ENCODE measurements at places on chromosomes 4 and X.
A peak's percentile ranks its signal among the peaks of the same experiment; 100 is the strongest.

DNA sequence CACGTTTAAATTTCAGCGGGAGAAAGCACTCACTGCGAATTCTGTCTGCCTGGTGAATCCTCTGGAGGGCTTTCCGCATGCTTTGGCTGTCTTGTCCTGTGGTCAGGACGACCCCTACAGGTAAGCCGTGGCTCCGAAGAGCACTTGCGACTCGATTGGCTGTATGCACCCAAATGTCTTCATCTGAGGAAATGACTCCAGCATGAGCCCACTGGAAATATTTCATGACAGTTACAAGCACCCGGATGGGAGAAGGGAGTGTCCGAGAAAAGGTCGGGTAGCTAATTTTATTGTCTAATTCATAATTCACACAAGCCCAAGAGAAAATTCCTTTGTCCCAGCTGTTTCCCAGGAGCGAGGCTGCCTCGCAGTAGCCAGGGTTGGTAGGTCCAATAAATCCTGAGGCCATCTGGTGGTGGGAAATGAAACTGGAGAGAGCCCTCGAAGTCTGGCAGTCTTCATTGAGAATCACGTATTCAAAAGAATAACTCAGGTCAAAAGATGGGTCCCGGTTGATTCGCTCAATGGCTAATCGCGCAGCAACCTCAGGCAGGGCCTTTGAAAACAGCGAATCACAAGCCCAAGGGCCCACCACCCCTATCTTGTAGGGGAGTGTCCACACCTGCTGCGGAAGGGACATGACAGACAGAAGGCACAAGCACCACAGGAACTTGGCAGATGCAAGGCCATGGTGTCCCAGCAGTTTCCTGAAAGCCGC is 6.6 kb downstream of the GUCY2F start:
- no peak for DNase-seq

- DNase-seq, result no peak
Measured at GRCh38 chrX:101736651-101737050, 77.0 kb upstream of the ARMCX2 start.

DNA sequence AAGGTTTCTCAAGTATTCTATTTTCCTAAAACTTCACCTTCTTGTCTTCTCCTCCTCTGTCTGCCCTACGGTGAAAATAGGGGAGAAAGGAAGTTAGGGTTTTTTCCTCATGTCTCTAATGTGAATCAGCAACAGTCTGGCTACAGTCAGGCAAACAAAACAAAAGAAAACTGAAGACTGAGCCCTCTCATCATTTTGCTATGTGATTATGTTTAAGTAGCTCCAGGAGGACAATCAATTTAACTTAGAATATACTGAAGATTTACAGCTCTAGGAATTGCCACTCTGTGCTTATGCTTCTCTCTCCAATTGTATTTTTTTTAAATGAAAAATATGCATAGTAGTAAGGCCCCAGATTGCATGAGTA is 316.2 kb downstream of the GPAT3 start:
- DNase-seq, result no peak

- no peak for DNase-seq
Measured at GRCh38 chrX:107566604-107567262, 61.6 kb upstream of the PRPS1 start.

- no peak for DNase-seq
Measured at GRCh38 chr4:1260418-1261106, 11.6 kb upstream of the CTBP1 start.

DNA sequence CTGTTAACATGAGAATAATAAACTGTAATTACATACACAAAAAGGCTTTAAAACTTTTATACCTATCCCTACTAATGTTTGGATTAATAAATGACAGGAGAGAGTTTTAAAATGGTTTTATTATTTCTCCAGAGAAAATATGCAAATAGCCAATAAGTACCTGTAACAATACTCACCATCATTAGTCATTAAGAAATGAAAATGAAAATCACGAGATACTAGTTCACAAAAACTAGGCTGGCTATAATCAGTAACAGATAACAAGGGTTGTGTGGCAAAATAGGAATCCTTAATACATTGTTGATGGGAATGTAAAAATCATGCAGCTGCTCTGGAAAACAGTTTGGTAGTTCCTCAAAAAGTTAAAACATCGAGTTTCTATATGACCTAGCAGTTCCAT is 25.2 kb upstream of the AP1AR start:
- DNase-seq, result no peak

DNA sequence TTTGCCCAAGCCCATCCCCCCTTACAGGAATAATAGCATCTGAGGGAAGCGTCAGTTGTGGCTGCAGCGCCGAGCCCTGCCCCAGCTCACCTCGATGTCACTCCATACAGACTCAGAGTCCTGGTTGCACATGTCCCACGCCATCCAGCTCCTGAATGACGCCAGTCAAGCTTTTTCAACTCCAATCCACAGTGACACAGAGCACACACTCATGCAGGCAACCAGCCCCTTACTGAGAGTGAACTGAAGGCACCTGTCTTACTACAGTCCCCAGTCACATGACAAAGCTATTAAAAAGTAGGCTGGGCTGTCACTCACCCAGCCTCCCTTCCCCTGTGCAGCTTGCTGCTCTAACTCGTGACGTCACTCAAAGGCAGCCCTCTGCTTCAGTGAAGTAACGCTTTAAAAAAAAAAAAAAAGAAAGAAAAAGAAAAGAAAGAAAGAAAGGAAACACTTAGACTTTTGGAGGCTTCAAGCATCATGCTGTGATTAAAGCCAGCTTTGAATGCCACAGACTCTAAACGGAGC is at the start of gene PPARGC1A:
PPARGC1A (minus strand) TSS at position 234 of the 528 bp plus-strand sequence; CDS start at position 144, 90 bp downstream.
- no peak for DNase-seq

DNA sequence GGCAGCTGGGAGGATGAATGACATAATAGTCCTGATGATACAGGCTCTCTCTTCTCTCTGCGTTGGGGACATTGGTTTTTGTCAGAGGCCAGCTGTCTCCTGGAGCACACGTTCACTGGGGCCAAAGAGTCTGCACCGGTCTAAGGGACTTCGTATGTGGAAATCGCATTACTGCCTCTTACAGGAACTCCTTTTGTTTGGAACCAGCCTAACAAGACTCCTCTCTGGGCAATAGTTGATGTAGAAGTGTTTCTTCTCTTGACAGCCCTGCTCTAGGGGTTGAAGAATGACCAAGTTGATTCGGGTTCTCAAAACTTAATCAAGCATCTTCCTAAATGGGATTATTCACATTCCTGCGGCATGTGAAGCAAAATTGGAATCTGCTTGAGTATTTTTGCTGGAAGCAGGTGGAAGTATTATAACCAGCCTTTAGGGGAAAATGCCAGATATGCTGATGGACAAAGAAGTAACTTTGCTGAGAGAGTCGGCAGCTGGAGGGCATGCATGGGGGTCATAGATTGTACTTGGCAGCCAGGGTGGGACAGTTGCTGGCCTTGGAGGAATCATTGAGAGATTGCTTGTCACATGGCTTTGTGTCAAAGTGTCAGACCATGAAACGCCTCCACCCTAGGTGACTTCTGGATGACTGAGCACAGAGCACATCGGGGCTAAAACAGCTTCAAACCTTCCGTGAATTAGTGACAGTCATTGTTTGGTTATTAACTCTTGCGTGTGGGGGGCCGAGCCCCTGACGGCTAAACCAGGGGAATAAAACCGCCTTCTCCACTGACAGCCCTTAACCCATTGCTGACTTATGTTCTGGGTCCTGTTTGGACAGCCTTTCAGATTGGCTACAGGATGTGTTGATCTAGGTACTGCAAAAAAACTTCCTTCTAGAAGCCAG is 34.4 kb upstream of the SLC34A2 start:
- DNase-seq, result no peak

DNA sequence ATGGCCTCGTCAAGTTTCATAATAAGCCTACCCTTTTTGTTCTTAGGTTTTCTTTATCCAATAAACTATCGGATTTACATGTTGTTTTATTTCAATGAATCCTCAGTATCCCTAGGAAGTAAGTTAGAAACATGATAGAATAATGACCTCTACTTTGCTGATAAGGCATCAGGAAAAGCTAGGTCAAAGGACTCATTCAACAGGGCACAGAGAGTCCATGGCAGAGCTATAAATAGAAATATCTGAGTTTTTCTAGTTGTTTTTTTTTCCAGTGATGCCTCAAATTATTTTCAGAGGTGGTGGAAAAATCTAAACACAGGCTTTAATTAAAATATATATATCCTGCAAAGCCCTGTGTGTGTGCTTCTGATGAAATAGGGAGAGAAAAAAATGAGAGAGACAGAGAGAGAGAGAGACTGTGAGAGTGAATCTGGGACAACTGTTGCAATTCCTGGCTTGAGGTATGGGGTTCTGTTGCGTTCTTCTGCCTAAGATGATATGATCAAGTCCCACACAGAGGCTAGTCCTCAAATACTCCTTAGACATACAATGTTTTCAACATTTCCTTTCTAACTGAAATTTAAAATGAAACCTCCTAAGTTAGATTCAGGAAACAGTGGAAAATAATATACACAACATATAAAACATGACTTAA is 139.9 kb downstream of the HDX start:
- DNase-seq, result no peak

GRCh38 chr4:28092610-28093009 is 1232.0 kb downstream of the STIM2 start:
- DNase-seq, result no peak

DNA sequence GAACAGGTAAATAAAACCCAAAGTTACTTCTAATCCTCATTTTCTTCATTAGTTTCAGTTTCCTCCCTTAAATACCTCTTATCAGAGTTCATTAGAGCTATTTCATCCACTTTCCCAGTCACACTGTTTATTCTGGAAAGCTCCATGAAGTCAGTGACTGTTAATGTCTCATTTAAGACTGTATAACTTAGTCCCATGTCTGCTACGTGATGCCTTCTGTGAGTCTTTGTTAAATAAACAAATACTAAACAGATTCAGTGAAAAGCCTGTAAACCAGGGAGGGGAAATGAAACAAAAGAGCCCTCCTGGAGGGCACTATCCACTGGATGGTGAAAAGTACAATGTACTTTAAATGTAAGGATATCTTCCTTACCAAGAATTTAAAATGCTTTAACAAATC is 24.7 kb downstream of the ACE2 start:
- no peak for DNase-seq

DNA sequence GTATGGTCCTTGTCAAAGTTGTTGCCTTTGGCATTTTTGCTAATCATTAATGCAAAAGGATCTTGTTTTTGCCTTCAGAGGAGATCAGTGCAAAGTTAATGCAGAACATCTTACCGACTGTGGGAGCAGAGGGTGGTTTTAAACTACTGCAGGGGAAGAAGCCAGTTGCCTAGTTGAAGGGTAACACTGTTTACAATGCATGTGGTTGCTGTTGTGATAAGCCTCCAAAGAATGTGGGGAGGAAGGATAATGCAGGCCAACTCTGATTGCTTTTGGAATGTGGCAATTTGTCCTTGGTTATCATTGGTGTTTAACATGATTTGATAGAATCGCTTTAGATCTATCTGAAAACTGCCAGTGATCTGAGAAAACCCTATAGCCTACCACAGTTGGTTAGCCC is 204.3 kb upstream of the TLL1 start:
- DNase-seq, result no peak

GRCh38 chr4:45621971-45622370 is 501.9 kb downstream of the GABRG1 start:
- no peak for DNase-seq

DNA sequence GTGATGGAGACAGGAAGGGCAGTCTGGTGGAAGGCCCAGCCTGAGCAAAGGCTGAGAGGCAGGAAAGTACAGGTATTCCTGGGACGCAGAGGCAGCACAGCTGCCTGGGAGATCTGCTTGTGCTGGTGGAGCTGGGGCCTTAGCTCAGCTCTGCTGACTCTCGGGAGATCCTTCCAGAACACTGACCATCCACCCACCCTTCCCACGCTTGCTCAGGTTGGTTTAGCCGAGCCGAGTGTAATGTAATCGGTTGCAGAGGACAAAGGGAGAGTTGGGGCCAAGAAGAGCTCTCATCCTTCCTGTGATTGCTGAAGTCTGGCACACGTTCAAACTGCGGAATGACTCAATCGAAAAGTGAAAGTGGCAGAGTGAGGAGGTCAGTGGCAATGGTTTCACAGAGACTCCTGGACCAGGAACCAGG is 43.1 kb upstream of the GPR78 start:
- no peak for DNase-seq

DNA sequence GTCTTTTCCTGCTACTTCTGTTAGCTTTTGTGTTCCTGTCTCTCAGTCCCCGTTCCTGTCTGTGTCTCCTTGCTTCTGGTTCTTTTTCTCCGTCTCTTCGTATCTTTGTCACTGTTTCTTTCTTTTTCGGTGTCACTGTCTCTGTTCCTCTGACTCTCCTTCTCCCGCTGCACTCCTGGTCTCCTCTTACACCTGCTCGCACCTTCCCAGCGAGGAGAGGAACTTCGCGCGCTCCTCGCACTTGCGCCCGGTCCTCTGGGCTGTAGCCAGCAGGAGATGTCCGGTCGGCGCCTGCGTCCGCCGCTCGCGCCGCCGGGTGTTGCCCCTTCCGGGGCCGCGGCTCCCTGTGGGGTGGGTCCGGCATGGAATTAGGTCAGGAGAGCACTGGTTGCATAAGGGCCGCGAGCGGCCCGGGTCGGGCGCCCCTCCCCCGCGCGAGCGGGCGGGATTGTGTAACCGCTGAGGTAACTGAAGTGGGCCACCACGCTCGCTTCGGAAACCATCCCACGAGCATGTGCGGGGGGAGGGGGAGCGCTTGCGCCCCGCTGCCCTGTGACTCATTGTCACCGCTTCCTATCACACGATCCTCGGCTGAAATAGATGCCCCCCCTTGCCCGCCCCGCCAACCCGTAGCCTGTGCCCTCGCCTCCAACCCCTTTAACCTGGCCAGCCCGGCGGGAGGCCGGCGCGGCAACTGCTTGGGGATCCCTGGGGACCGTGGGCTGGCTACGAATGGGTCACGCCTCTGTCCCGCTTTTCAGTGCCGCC is 1.6 kb downstream of the LONRF3 start:
- DNase-seq, result peak; percentile 51

- peak; percentile 70 for DNase-seq
Measured at GRCh38 chr4:40897557-40898203, 147.9 kb downstream of the NSUN7 start.

DNA sequence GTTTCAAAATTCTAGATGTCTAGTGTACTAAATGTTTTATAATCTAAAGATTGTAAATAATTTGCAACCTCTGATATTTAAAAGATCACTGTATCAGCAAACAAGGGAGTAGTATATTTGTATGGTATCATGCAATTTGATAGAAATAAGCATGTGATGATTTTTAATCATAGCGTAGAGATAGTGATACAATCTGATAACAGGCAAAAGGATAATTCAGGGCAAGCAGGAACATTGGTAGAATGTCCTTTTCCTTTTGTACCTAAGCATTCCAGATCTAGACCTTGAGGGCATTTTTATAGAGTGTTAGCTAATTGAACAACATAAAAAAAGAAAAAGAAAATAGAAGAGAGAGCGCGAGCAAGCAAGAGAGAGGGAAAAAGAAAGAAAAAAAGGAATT is 1.4 kb downstream of the ANK2 start:
- no peak for DNase-seq

DNA sequence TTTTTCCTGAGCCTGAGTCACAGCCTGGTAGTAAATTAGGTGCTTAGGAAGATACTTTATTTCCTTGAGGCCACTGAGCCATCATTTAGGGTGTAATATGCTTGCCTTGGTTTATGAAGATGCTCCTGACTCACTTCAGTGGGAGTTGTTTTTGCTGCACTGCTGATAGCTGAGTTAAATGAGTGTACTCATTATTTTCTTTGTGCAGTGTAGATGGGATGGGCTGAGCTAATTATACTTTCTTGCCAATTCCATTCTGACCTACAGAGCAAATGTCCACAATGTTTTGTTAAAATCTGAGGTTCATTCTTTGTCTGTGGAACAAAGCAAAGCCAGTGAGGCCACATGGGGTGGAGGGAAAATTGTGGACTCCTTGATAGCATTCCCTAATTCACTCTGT is 60.0 kb downstream of the FGF13 start:
- DNase-seq, result no peak

All from activated CD8-positive, alpha-beta T cell treated with anti-CD3 and anti-CD28 coated beads, Interleukin-2, amount 10 ng/mL, durations not matched to agents 7 days and 5 days (primary cell).